Stimulated activated CD4-positive, alpha-beta T cell treated with anti-CD3 and anti-CD28 coated beads, Interleukin-1b, Interleukin-23, amount 100 ng/mL, for 1 hour (primary cell): ENCODE measurements at places on chromosomes 5 and 9.

- DNase-seq = no peak
Observed at GRCh38 chr5:103582364-103582763, 19.8 kb upstream of the NUDT12 start.

GRCh38 chr9:79259858-79260257 lies 311.9 kb upstream of the TLE4 start:
- no peak for DNase-seq

DNA sequence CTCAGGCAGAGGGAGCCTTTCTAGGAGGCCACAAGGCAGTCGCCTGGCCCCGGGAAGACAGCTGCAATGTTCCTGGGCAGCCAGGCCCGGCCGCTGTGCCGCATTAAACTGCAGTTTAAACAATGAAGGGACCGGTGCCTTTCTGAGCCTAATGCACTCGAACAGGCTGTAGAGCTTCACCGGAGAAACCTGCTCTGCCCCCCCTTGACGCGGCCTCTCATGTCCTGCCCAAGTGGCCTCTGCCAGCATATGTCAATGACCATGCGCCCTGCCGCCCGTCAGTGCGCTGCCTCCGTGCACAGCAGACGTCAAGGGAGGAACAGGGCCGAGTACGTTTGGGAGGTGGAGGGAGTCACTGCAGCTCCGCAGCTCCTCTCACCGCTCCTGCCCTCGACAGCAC lies 38.4 kb upstream of the BARHL1 start:
- DNase-seq = no peak

DNA sequence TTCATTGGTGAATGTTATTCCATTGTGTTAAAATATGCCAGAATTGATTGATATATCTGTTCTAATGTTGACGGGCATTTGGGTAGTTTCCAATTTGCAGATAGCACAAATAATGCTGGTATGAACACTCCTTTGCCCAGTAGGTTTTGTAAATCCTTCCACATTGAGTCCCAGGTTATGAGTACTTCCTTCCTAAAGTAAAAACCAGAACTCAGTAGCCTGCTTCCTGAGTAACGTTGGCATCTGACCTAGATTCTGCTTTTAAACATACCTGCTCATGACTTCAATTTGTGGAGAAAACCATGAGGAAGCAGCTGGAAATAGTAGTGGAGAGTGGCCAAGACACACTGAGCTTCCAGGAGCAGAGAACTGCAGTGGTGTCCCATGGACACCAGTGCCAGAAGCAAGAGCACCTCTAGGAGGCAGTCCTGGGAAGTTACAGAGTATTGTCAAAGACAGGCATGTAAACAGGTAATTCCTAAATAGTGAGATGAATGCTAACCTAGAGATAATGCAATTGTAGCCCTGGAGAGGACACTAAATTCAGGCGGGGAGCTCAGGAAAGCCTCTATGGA lies 24.3 kb upstream of the RASGRF2 start:
- DNase-seq = no peak

- no peak for DNase-seq
Observed at GRCh38 chr9:99430301-99430700, 208.2 kb downstream of the SEC61B start.

GRCh38 chr5:1494780-1495524 lies 28.8 kb downstream of the LPCAT1 start:
- no peak for DNase-seq

DNA sequence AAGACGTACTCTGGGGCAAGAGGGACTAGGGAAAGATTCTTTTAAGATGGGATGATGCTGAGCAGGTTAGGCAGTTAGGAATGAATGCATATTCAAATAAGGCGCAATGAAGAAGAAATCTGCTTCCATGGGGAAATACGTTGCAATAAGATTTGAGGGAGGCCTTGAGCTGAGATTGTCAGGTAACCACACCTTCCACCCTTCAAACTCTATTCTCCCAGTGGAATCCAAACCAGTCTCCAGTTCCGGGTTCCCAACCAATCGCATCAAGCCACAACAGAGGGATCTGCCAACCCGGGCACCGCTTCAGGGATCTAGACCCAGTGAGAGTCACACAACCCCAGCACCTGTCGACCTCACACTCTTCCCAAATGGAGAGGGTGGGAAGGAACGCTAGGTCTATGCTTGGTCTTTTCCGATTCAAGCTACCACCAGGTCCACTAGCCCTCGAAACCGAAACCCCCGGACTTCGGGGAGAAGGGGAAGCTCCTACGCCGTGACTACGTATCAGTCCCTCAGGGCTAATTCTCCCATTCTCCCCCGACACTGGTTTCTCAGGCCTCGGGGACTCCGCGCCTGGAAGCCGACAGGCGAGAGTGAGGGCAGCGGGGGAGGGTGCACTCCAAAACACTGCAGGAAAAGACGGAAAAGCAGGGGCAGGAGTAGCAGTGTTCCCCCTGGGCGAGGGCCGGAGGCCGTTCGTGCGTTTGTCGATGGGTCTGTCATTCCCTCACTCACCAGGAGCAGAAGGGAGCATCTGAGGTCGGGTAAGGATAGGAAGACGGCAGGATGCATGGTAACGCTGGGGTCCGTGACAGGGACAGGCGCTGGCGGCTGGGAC lies 534 bp downstream of the ERP44 start:
- no peak for DNase-seq

GRCh38 chr5:83900306-83900705 lies 179.7 kb upstream of the HAPLN1 start:
- DNase-seq = no peak

GRCh38 chr9:123654994-123655637 lies 274.8 kb downstream of the DENND1A start:
- no peak for DNase-seq

DNA sequence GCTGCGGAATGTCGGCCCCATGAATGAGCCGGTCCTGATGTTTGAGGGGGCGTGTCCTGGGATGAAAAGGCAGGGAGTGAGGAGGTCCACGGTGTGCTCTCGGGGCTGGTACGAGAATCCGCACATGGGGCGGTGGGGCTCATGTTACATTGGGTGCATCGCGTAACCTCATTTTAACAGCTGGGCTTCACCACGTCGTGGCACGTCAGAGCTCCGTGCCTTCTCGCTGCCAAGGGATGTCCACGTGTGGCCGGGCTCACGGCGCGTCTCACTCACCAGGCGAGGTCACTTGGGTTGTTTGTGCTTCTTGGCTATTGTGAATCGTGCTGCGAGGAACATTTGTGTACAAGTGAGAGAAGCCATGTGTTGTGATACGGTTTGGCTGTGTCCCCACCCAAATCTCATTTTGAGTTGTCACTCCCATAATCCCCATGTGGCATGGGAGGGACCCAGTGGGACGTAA lies 29.1 kb upstream of the IRX4 start:
- no peak for DNase-seq
